Forelimb muscle (tissue), 1 donor: ENCODE measurements at places on chromosomes 1 and 21. TPM values are rescaled to one million over a fixed set of nuclear protein-coding genes. Genes with fewer than 3 reads are reported as not detected.

DNA sequence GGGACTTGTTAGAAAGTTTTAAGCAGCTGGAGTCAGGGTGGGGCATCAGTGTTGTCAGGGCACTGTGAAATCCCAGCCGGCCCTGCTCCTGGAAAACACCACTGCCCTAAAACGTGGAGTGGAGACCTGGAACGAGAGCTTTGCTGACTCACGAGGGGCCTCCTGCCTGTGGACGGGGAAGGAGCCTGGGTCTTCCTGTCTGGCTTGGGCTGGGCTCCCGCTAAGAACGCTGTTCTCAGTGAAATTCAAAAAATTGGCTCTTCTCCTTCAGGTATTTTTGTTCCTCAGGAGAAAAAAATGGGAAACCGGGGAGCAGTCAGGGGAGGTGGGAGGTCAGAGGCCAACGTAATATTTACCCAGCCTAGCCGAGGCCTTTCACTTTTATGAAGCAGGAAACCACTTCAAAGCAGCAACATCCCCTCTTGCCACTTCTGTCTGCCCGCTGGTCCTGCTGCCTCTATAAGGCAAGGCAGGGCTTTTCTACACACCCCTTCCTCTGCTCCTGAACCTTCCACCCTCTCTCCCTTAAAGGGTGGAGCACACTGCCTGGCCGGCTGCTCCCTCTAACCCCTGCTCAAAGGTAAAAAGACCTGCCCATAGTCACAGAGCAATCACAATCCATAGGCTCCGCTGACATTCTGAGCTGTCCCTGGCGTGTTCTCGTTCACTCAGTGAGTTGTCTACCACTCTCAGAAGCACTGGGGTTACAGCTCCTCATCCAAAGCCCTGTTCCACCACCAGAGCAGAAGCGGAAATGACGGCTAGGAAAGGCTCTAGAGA is 8.0 kb downstream of the PLXNA2 start:
- no peak for DNase-seq

The LCE2A gene
- not detected for polyA plus RNA-seq

DNA sequence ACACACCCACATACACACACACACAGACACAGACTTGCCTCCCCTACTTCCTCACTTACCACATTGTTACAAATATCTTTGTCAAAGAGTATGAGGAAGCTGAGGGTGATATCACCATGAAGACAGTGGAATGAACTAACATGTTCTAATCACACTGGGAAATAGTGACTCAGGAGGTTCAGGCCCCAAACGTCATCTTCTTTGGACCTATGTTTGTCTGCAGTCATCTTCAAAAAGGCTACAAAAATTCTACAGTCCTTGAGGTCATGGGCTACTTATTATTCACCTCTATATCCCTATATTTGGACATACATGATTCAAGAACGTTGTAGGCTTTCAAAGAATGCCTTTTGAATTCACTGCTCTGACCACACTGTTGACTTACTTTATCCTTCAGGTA is 2.1 kb upstream of the LCE2C start:
- no peak for DNase-seq

- no peak for DNase-seq
These were observed 51.6 kb downstream of the ETS2 start for GRCh38 chr21:38857152-38857825.

DNA sequence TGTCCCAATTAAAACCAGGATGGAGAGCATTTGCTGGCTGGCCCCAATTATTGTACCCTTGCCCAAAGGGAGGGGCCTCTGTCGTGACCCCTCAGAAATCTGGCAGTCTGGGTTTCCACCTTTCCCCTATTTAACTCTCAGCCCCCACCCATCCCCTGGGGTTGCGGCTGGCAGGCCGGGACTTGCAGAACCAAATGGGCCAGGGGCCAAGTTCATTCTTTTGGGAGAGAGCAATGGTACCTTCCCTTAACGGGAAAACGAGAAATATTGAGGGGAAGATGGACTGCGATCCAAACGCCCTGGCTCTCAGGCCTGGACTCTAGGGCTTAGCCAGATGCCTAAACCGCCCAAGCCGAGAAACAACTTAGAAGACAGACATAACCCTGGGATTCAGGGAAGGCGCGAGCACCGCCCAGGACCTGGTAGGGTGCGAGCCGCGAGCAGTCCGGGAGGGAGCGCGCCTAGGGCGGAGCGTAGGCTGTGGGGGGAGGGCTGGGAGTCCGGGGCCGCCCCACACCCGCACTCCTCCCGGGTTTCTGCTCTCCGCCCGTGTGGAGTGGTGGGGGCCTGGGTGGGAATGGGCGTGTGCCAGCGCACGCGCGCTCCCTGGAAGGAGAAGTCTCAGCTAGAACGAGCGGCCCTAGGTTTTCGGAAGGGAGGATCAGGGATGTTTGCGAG is at the start of gene SLC27A3:
Gene SLC27A3 (plus strand): TSS at position 628 of the 678 bp plus-strand sequence. CDS start 91 bp downstream, outside the sequence.
- DNase-seq, result peak; percentile 51

GRCh38 chr1:2025491-2025981 is 6.4 kb downstream of the GABRD start:
- DNase-seq, result no peak

DNA sequence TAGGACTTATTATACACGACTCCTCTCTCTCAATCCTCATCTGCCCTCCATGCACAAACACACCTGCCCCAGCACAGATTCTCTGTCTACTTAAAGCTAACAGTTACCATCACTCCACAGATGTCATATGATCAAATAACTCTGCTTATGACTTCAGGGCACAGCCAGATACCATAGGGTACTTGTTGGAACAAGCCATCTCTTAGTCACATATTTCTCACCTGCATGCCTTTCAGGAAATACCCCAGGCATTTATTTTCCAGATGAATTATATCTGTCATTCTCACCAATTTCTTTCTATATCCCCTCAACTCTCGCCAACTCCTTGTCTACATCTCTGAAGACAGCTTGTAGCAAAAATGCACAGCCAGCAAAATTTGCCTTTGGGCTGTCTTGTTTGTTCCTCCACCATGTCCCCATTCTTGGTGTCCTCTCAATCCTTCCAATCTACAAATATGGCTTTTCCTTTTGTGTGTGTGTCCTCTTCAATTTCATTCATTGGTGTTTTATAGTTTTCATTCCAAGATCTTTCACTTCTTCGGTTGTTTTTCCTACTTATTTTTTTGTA is 353.9 kb upstream of the CAMK1G start:
- no peak for DNase-seq

DNA sequence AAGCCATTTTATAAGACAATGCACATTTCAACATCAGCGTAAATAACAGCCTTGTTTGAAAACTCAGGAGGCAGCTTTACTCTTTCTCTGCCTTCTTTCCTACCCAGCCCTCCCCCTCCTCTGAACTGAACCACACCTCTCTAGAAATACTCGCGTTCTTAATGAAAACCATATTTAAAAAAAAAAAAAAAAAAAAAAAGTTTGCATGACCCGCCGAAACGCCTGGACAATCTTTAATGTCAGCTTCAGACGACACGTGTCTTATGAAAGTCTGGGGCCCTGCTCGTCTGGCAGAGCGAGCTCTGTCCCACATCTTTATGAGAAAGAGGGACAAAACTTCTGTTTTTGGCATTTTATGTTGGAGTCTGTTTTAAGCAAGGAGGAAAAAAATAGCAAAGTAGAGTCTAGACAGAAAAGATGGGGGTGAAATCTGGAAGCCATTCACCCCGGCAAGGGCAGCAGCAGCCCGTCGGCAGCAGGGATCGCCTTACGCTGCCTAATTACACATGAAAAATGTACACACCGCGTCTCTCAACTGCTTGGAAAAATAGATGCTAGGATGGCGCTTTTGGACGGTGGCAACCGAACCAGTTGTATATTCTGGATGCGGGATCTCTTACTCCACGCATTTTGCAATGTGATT is 130.4 kb upstream of the ETS2 start:
- no peak for DNase-seq

The CFHR4 gene
- not detected for polyA plus RNA-seq

DNA sequence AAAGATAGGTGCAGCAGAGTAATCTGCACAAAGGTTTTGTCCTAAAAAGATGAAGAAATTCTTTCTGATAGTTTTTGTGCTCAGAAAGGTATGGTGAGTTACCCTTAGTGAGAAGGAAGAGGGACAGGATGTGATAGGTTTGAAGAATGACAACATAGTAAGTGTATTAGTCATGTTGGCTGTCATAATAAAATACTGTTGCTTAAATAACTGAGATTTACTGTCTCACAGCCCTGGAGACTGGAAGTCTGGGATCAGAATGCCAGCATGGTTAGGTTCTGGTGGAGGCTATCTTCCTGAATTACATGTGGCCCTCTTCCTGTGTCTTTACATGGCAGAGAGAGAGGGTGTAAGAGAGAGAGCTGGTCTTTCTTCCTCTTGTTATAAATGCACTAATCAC is 965.2 kb downstream of the TTLL7 start:
- no peak for DNase-seq

The ACADM gene
- polyA plus RNA-seq, result 60.0 TPM

DNA sequence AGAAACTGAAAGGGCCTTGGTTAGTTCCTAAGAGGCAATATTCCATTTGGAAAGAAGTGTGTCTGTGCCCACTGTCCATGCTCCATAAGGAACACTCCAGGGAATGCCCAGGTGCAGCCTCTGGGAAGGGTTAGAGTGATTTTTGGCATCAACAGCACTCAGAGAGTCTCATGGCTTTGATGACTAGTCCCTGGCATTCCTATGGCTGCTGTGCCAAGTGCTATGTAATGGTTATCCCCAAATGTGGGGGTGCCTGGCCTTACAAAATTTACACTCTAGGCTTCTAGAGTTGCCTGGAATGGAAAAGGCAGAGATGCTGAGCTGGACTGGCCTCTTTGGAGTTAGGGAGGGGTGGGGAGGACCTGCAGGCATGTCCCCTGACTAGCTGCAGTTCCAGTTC is 75.0 kb upstream of the BCAR3 start:
- DNase-seq, result no peak

- DNase-seq, result no peak
These were observed 11.9 kb upstream of the MRPL55 start for GRCh38 chr1:228120857-228121489.
